NCI-H2029 (cell line): ENCODE measurements at places on chromosomes 11 and 22.

GRCh38 chr22:44584256-44584902 is 86.3 kb upstream of the RTL6 start:
- no peak for DNase-seq

- no peak for DNase-seq
Observed at GRCh38 chr11:117128289-117128688, 15.8 kb upstream of the PAFAH1B2 start.

GRCh38 chr11:14555818-14556217 is 35.6 kb upstream of the PSMA1 start:
- DNase-seq: no peak

GRCh38 chr11:46134540-46134939 is 13.3 kb upstream of the PHF21A start:
- no peak for DNase-seq

- DNase-seq: no peak
Observed at GRCh38 chr11:124941703-124942102, 5.9 kb upstream of the HEPACAM start.
